Urinary bladder (tissue), 4 donors: ENCODE measurements at places on chromosomes 6 and 20. TPM values are rescaled to one million over a fixed set of nuclear protein-coding genes. Genes with fewer than 3 reads are reported as not detected.

BNIP5 gene
- not detected for polyA plus RNA-seq

DNA sequence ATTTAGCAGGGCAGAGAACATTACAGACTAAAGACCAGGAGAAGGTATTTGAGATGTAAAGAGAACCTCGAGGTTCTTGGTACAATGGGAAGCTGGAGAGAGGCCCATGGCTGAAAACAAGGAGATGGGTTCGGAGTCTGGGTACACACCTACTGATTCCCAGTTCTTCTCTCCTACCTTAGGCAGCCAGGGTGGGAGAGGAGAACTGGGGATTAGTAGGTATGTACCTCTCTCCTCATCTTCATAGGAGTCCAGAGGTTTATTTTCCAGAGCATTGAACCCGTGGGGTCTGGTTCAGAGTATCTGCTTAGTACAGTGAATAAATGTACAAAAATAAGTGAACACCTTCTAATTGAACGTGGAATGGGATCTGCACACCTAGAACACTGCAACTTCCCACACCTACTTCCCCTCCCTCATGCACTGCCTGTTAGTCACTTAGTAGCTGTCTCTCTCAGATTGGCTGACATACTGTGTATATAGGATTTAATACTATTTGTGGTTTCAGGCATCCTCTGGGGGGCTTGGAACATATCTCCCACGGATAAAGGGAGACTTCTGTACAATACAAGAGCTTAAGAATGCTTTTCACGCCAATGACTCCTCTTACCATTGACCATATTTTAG, 23.5 kb upstream of the NUP153 start:
- no peak for DNase-seq

GRCh38 chr6:77298283-77298682, 165.0 kb downstream of the HTR1B start:
- no peak for DNase-seq

DNA sequence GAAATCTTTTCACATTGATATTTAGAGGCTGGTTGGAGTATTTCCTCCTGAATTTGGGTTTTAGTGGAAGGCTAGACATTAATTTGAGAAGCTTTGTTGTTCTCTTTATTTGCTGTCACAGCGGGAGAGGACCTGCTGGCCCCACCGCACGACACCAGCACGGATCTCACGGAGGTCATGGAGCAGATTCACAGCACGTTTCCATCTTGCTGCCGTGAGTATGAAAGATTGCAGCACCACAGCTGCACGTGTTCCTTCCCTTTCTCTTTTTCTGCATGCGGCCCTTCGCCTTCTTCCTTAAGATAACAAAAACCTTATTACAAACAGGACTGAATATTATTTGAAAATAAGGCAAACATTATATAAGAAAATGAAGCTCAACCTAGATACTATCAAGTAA, 555.5 kb downstream of the UTRN start:
- no peak for DNase-seq
